ENCODE measurements at places on chromosomes 16 and 17.

- no peak for DNase-seq
These were observed 162.5 kb upstream of the CNTNAP4 start for GRCh38 chr16:76114681-76115080.

DNA sequence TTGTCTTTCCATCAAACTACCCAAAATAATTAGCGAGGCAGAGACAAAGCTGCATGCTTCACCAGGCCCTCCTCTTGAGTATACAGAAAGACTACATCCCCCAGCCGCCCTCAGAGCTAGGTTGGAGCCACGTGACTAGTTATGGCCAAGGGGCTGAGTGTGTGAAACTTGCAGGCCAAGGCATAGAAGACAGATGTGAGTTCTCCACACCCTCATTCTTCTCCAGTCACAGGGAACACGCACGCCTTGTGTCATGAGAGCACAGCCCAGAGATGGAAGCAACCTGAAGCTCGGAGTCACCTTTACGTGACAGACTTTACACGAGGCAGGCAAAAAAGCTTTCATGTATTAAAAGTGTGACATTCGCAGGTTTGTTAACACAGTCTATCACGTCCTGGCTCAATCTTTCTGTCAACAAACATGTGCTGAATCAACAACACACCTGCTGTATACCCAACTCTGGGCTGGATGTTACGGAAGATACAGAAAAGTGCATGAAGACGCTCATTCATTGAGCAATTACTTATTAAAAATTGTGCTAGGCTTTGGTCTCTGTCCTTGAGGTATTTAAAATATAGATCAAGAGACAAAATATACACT lies 38.3 kb downstream of the STX8 start:
- DNase-seq: no peak

- DNase-seq: no peak
These were observed 1.8 kb upstream of the ZNRF1 start for GRCh38 chr16:74997042-74997491.

DNA sequence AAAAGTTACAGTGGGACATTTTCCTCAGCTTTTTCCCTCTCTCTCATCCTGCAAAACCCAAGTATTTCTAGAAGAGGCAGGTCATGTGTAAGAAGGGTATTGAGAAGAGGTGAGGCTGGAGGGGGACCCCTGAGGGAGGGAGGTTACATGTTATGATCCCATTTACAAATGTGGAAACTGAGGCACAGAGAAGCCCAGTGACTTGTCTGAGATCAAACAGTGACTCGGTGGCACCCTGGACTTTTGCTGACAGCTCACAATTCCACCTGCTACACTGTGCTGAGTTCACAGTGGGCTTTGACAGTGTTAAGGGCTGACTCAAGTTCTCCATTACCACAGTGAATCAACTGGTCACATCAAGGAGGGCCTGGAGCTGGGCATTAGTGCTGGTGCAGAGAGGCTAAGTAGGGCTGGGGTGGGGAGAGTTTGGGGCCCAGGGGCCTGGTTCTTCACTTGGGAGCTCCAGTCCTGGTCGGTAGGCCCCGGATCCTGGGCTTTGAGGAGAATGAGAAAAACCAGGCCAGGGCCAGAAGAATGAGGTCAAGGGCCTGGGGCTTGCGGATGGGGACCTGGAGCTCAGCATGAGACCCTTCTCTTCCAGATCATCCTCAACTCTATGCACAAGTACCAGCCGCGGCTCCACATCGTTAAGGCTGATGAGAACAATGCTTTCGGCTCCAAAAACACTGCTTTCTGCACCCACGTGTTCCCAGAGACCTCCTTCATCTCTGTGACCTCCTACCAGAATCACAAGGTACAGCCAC lies 26.0 kb downstream of the TBX4 start:
- no peak for DNase-seq

DNA sequence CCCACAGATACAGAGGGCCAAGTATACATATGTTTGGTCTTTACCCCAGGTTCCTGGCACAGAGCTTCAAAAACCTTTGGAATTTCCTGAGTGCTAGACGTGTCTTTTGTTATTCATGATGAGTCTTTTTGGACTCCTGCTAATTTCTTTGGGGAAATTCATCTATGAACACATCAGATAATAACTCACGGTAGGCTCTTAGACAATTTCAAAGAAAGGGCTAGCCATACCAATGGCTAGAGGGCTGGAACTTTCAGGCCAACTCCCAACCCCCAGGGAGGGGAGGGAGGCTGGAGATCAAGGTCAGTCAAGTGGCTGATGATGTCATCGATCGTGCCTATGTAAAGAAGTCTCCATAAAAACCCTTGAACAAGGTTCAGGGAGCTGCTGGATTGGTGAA lies 101.9 kb downstream of the STX8 start:
- no peak for DNase-seq

- no peak for DNase-seq
These were observed 186.9 kb upstream of the ELAC2 start for GRCh38 chr17:13204607-13205237.

DNA sequence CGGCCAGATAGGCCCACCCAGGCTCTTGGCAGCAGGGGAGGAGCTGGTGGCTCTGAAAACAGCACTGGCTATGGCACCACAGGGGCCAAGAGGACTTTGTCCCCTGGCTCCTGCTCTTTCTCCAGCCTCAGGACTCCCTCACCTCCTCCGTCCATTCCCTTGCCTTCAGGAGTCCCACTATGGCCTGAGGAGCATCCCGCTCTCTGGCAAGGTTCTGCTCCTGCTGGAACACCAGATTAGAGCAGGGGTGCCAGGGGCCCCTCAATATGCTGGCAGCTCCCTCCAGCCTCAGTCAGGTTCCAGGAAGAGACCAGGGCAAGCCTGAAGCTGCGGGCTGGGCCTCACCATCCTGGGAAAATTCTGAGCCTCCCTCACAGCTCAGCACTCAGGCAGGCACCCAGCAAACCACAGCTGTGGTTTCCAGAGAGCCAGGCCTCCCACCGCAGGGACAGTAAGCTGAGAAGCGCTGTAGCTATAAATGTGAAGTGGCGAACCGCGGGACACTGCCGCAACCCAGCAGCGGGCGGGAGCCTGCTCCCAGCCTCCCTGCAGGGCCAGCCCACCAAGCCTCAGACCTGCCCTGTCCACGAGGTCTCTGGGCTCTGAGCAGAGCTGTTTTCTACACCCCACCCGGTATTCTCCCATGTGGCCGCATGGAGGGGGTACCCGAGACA lies 25.7 kb downstream of the C17orf100 start:
- no peak for DNase-seq

GRCh38 chr17:67570797-67571196 lies 146.9 kb upstream of the NOL11 start:
- DNase-seq: no peak

GRCh38 chr16:57413301-57413730 lies 8.7 kb downstream of the CCL17 start:
- DNase-seq: no peak

DNA sequence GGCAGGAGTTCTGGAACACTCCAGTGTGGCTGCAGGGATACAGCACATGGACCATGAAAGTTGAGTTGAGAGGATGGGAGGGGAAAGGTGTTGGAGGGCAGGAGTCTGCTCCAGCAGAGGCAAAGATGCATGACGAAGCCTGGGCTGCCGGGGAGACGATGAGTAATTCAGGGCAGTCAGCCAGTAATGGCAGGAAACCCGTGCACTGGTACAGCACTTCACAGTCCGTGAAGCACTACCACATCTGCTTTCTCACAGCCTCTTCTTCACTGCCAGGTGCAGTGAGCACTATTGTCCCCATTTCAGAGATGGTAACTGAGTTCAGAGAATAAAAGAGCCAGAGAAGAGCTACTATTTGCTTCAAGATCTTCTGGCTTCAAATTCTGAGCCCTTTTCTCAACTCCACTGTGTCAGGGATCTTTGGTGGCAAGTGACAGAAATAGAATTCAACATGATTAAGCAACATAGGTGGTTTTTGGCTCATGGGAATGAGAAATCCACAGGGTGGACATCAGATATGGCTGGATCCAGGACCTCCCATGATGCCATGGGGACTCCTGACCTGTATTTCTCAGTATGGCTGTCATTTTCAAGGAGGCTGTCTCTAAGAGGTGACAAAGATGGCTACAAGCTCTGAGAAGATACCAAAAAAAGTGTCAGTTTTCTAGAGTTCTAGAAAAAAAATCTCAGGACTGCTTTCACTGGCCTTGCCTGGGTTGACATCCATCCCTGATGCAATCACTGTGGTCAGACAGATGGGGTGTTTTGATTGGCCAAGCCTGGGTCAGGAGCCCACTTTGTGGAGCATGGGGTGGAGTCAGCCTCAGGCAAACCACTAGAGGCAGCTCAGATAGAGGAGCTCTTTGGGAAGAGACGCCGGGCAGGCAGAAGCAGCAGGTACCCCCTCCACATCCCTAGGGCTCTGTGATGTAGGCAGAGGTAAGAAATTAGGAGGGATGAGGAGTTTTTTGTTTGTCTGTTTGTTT lies 24.7 kb downstream of the IL21R start:
- peak; percentile 27 for DNase-seq

GRCh38 chr16:11417487-11417886 lies 72.2 kb downstream of the RMI2 start:
- no peak for DNase-seq

GRCh38 chr17:33342025-33342424 lies 48.9 kb upstream of the ASIC2 start:
- no peak for DNase-seq

GRCh38 chr17:6660101-6660500 lies 8.5 kb downstream of the C17orf100 start:
- no peak for DNase-seq

DNA sequence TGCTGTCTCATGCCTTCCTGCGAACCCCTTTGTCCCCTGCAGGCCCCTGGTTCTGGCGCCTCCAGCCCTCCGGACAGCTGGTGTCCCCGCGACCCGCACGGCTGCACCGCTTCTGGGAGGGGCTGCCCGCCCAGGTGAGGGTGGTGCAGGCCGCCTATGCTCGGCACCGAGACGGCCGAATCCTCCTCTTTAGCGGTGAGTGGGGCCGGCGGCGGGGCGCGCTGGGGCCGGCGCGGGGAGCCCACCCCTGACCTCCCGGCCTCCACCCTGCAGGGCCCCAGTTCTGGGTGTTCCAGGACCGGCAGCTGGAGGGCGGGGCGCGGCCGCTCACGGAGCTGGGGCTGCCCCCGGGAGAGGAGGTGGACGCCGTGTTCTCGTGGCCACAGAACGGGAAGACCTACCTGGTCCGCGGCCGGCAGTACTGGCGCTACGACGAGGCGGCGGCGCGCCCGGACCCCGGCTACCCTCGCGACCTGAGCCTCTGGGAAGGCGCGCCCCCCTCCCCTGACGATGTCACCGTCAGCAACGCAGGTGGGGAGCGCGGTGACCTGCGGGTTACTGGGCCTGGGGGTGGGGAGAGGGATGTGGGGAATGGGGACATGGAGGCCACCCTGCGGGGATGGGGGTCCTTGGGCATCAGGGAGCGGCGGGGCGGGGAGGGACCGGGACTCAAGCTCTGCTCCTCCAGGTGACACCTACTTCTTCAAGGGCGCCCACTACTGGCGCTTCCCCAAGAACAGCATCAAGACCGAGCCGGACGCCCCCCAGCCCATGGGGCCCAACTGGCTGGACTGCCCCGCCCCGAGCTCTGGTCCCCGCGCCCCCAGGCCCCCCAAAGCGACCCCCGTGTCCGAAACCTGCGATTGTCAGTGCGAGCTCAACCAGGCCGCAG lies 7.1 kb upstream of the IL32 start:
- no peak for DNase-seq
